ENCODE measurements at places on chromosomes 6 and 20.

DNA sequence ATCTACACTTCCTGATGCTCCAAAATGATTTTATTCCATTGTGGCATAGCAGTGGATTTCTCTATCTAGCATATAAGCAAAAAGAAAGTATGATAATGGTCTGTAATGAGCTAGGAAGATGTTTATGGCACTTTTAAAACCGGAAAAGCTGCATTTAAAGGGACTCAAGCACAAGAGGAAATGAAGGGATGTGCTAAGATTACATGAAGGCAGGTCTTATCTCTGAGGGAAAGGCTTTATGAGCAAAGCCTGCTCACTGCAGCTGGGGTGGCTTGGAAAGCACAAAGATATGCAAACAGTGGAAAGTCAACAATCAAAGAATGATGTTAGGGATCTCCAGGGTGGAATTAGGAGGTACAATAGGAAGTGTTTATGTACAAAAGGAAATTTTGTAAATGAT, 138.2 kb downstream of the TENT5A start:
- no peak for DNase-seq

GRCh38 chr6:134216301-134217010, 101.5 kb downstream of the SGK1 start:
- DNase-seq, result no peak

- DNase-seq, result no peak
Observed at GRCh38 chr20:54173653-54174456, at the start of gene CYP24A1. Gene CYP24A1, minus strand, starts transcription at chr20:54173986. Its CDS starts 407 bp downstream, at chr20:54173579.

- DNase-seq, result no peak
Observed at GRCh38 chr6:43718387-43719105, 31.0 kb upstream of the MRPS18A start.

- DNase-seq, result no peak
Observed at GRCh38 chr6:159416891-159417560, 247.8 kb downstream of the FNDC1 start.

GRCh38 chr20:52443874-52444273, 252.3 kb upstream of the ZFP64 start:
- DNase-seq, result no peak

DNA sequence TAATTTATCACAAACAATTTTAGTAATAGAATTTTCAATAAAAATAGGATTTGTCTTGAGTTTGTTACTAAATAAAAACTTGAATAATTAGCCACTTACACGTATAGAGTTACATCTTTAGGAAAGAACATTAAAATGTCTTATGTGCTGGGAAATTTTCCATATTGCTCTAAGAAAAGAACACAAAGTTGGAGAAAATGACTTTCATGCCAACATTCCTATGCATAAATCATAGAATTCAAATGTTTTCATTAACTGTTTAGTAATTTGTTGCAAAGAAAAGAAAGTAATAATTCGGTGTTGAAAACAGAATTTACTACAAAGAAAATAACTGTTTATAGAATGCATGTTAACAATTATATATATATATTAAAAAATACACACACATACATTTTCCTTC, 4.7 kb upstream of the TBC1D32 start:
- no peak for DNase-seq

GRCh38 chr20:13250251-13250650, 29.2 kb downstream of the ISM1 start:
- DNase-seq, result no peak

DNA sequence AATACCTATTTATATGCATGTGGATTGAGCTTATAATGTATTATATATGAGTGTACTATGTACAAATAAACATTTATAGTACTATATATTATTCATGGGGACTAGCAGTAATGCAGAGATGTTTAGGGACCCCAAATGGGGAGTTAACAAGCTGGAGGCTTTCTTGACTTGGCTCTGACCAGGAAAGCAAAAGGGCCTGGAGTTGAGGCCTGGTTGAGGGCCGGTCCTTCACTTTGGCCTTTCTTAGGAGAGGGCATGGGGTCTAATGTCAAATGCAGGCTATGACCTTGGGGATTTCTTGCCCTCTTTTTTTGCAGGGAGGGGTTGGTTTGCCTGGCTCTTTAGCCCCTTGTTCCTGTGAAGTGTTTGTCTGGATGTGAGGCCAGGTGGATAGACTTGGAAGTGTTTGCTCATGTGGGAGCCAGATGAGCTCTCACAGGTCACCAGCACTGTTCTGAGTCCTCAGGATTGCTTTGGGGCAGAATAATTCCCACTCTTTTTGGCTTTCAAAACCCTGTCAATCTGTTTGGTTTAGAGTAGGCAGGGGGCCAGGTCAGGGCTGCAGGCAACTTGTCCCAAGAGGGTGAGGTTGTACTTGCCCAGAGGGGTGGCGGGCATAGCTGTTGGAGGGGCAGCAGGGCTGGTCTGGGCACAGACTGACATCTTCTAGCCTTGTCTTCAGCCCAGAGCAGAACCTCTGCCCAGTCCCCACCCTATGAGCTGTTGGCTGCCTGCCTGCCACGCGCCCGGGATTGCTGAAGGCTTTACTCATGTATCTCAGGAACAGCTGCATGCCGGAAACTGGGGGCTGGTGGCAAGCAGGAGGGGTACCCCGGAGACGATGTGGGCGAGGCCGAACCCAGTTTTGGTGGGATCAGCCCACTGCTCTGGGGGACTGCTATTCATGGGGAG, 14.6 kb downstream of the TJAP1 start:
- no peak for DNase-seq

DNA sequence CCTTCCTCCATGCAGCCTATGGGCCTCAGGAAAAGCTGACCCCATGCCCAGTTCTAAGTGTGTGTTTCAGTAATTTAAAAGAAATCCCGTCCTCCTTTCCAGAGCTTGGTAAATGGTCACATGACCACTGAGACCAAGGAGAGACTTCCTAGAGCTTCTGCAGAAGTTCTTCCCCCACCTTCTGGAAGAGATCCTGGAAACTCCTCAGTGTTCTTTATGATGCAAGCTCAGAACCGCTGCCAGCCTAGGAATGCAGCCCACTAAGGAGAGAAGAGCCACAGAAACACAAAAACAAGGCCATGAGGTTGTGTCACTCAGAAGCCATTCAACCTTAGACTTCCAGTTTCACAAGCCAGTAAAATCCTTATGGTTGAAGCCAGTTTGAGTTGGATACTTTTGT, 348.4 kb downstream of the TPBG start:
- DNase-seq, result no peak

DNA sequence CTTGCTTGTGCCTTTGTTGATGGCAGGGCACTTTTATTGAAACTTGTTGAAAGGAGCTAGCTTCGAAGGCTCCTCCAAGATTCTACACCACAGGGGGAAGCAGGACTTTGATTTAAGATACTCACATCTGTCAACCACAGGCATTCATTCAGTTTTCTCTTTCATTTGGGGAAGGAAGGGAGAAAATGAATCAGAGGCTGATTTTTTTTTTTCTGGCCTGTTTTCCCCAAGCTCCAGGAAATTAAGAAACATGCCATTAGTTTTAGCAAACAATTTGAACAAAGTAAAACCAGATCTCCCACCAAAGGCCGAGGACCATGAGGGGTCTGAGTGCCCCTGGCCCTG, 8.7 kb upstream of the APCDD1L start:
- DNase-seq, result no peak

- DNase-seq, result peak; percentile 41
Observed at GRCh38 chr6:16319813-16320532, 81.6 kb downstream of the GMPR start.

GRCh38 chr6:32189742-32190053, 304 bp downstream of the PBX2 start:
- no peak for DNase-seq

GRCh38 chr6:67352717-67353116, 1282.4 kb upstream of the ADGRB3 start:
- no peak for DNase-seq

DNA sequence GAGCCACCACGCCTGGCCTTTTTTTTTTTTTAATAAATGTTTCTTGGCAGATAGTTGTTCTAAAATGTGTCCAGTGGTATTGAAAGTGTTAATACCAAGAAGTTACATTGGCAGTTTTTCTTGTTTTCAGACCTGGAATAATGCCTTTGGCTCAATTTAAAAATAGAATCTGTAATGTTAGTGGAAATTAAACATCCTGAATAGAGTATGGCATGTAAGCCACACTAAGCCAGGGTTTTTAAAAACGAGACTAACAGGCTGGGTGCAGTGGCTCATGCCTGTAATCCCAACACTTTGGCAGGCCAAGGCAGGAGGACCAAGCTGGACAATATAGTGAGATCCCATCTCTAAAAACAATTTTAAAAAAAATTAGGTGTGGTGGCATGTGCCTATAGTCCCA, 25.3 kb downstream of the MCM8 start:
- DNase-seq, result no peak

GRCh38 chr6:112396221-112396620, 49.1 kb downstream of the RFPL4B start:
- no peak for DNase-seq

- DNase-seq, result no peak
Observed at GRCh38 chr20:43731927-43732326, 5.1 kb upstream of the GTSF1L start.

GRCh38 chr20:55269913-55270312, 735.4 kb downstream of the CBLN4 start:
- no peak for DNase-seq

DNA sequence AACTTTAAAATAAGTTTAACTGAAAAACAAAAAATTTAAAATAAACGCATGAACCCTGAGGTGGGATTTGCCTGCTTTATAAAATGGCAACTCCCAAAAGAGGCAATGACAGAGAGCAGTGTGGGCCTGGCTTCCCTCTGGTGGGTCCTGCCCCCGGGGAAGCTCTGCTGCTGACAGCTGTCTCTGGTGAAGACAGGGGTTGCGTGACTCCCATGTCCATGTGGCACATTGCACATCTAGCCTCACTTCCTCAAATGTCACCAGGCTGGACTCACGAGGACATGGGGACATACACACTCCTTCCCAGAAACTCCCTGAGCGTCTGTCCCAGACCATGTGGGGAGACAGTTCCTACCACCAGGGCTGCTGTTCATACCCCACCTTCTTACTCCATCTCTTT, 66.2 kb downstream of the ABHD12 start:
- DNase-seq, result no peak

DNA sequence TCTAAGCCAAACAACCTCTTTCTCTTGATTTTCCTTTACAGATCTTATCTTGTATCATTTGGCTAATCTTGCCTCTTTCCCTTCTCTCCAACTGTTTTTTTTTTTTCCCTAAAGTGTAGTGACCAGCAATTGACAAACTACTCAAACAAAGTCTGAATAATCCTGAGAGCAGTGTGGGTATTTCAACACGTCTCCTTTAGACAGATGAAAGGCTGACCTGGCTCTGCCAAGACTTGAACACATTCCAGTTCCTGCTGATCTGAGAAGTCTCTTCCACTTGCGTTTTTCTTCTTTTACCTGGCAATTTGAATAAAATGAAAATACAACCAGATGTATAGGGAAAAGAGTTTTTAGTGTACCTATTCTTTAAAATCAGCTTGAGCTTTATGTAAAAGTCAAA, 168.4 kb downstream of the GJA10 start:
- DNase-seq, result no peak

GRCh38 chr6:87105823-87106222, 10.9 kb upstream of the CGA start:
- no peak for DNase-seq

DNA sequence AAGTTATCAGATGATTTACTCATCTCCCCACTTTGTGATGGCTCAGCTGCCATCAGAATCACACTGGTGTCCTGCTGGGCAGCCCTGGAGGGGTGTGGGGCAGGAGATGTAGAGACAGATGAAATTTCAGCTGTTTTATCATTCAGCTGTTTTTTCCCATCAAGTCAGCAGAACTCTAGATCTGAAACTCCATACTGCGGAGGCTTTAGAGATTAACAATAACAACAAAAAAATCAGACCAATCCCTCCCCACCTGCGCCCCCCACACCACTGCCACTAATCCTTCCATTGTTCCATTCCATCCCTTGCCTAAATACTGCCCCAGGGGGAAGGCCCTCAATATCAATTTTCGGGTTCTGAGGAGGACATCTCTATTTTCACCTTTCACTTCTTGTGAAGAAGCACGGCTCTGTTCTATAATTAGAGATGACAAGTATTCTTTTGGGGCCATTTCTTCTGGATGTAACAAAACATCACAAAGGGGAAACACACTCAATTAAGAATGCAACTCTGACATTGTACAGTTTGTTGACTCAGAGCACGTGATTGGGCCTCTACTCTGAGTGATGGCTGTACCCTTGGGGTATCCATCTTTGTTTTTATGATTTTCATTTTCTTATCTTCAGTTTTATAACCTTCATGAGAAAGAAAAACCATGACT, 396.3 kb downstream of the ZFAND3 start:
- DNase-seq, result no peak

- peak; percentile 14 for DNase-seq
Observed at GRCh38 chr20:50120935-50121693, 8.2 kb upstream of the UBE2V1 start.

- DNase-seq, result no peak
Observed at GRCh38 chr6:98880486-98880885, 46.1 kb downstream of the POU3F2 start.

- DNase-seq, result no peak
Observed at GRCh38 chr6:104484191-104484590, 375.5 kb downstream of the HACE1 start.

GRCh38 chr20:61140576-61140975, 111.5 kb upstream of the CDH4 start:
- no peak for DNase-seq

All from activated naive CD8-positive, alpha-beta T cell treated with anti-CD3 and anti-CD28 coated beads, Interleukin-2, amount 50 U/mL, for 16 hours (primary cell).